Foreskin keratinocyte (primary cell): ENCODE measurements at places on chromosomes 4 and X. TPM values are rescaled to one million over a fixed set of nuclear protein-coding genes. Genes with fewer than 3 reads are reported as not detected.

TNIP3 gene
- total RNA-seq: 0.10 and 0.21 TPM in 2 replicates

GRCh38 chr4:53671757-53672156 lies 80.5 kb upstream of the LNX1 start:
- DNase-seq: no peak

- no peak for DNase-seq
Measured at GRCh38 chr4:153021276-153021675, 85.2 kb downstream of the FHDC1 start.

CEP44 gene
- total RNA-seq: 12.1 and 12.6 TPM in 2 replicates

F8A2 gene
- not detected in 2 replicates for total RNA-seq

DNA sequence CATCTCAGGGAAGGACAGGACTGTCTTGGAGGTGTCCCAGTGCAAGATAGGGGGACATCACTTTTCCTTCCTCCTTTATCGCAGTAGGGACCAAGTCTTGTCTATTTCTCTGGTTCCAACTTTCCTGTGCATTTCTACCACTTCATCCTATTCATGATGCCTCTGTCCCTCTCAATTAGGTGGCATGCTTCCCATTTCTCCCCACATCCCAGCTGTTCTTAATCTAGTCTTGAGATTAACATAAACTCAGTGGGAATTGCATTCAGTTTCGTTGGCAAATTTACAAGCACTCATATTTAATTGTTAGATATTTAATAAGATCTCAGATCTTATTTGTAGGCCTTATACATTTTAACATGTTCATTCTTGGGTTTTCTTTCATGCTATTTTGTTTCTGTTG lies 15.7 kb upstream of the ODAM start:
- no peak for DNase-seq

TBC1D8B gene
- 5.6 and 8.1 TPM in 2 replicates for total RNA-seq

GRCh38 chr4:30929649-30930048 lies 209.5 kb downstream of the PCDH7 start:
- DNase-seq: no peak

- DNase-seq: no peak
Measured at GRCh38 chrX:47160781-47161180, 15.8 kb downstream of the RBM10 start.

TRIML1 gene
- not detected in 2 replicates for total RNA-seq

GAB3 gene
- 0.14 and 0.31 TPM in 2 replicates for total RNA-seq

MYOZ2 gene
- total RNA-seq: not detected in 2 replicates

FGFR3 gene
- total RNA-seq: 26.1 and 40.6 TPM in 2 replicates

CSAG3 gene
- not detected in 2 replicates for total RNA-seq

- DNase-seq: no peak
Measured at GRCh38 chr4:113607147-113607720, 154.3 kb downstream of the CAMK2D start.

DNA sequence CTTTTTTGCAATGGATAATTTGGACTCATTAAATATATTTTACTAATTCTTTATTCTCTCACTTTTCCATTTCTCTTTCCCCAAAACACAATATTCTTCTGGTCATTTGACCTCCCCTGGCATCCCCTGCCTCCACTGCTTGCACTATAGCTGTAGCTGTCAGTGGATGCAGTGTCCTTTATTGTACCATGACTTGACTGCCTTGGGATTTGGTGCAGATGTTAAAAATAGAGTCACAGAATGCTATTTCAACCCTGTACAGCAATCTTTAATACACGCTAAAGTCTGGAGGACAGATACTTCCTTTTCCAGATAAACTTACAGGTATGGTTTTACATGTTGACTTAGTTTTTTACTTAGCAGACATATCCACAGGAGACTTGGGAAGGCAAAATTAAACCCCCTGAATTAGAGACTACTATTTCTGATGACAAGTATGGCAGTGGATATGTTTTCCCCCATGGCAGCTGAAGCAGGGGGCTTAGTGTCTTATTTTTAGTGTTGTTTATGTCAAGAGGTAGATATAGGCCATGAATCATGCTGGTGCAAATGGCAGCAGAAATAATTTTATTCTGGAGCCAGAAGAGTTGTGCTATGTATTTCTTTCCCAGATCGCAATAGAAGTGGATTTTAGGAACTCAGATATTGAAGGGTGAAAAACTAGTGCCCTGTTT lies 461.4 kb downstream of the NAF1 start:
- no peak for DNase-seq

DNA sequence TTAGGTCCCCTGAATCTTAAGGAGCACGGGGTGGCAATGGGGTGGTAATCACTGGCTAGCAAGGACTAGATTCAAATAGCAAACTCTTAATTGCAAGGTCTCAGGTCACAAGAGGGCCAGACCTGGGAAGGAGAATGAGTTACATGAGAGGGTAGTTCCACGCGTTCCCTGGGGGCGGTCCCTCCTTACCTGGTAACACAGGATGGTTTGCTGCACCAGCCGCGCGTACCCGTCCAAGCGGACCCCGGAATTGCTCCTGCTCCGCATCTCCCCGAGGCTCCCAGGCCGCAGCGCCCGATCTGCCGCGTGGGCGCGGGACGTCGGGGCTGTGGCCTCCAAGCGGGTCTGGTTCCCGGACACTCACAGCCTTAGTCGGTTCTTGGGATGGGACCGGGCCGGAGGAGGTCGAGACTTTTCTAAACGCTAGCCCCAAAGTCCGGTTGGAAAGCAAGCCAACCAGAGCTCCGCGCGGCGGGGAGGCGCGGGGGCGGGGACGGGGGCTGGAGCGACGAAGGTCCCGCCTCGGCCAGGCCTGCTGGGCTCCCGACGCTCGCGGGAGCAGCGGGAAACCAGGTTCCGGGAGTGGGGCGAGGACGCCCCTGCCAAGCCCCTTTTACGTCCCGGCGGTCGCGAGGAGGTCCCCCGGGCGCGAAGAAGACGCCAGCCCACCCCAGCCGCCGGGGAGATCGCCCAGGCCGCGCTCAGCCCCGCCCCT lies at the start of gene PHKA2:
Gene PHKA2, minus strand, starts transcription at position 449 of the 715 bp plus-strand sequence. Its CDS starts 182 bp downstream, at position 267.
- DNase-seq: peak; percentile 35

DNA sequence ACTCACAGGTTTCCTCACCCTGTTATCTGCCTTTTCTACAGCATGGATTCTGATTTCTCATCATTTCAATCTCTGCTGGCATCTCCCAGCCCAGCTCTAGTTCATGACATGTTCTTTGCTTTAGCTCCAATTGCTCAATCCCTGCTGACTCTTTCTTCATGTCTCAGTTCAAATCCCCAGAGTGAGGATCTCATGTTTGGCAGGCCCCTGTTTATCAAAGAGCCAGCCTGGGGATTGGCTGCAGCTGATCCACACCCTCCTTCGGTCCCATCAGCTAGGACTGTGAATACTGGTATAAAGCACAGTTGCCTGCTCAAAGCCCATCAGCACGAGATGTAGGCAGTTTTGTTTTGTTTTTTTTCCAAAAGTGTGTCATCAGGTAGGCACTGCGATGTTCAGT lies 14.4 kb upstream of the CC2D2A start:
- DNase-seq: no peak

DNA sequence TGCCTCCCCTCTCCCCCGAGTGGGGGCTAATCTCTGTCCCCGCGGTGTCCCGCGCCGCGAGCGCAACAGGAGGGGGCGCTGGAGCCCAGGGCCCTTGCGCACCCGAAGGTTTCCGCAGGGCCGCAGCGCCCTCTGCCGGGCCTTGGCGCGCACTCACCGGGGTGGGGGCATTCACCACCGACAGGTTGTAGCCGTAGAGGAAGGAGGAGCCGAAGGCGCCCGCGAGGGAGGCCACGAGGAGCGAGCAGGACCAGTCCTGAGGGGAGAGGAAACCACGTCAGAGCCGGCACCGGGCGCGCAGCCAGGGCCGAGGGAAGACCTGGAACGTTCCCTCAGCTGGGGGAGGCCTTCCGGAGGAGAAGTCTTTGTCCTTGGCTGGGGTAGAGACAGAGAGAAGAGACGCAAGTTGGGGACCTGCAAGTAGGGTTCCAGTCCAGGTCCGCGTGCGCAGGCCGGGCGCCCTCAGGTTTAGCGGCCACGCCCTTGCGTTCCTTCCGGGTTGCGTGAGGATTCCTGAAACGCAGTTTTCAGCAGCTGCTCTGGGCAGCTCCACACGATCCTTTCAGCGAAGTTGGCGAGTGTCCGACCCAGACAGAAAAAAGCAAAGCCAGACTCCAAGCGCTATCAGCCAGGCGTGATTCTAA lies 2.4 kb downstream of the SLC2A9 start:
- DNase-seq: peak; percentile 92

ZNF157 gene
- 0.14 and 0.24 TPM in 2 replicates for total RNA-seq

TMPRSS11E gene
- total RNA-seq: 0.11 and 0.17 TPM in 2 replicates

DNA sequence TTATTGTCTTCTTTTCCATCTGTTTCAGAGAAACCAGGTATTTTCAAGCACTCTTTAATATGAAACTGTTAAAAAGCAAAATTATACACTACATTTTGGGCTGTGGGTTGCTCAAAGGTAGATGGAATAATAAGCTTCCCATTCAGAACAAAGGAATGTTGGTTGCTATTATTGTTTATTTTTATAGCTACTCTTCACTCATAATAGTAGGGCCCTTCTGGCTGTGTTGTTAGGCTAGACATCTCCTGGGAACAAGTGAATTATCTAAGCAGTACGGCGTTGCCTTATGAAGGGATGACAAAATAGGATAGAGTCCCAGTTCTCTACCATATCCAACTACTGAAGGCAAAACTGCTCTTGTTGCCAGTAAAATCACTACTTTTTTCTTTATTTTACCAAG lies 34.2 kb downstream of the TENM3 start:
- no peak for DNase-seq

VSIG1 gene
- 1.7 and 2.8 TPM in 2 replicates for total RNA-seq

DNA sequence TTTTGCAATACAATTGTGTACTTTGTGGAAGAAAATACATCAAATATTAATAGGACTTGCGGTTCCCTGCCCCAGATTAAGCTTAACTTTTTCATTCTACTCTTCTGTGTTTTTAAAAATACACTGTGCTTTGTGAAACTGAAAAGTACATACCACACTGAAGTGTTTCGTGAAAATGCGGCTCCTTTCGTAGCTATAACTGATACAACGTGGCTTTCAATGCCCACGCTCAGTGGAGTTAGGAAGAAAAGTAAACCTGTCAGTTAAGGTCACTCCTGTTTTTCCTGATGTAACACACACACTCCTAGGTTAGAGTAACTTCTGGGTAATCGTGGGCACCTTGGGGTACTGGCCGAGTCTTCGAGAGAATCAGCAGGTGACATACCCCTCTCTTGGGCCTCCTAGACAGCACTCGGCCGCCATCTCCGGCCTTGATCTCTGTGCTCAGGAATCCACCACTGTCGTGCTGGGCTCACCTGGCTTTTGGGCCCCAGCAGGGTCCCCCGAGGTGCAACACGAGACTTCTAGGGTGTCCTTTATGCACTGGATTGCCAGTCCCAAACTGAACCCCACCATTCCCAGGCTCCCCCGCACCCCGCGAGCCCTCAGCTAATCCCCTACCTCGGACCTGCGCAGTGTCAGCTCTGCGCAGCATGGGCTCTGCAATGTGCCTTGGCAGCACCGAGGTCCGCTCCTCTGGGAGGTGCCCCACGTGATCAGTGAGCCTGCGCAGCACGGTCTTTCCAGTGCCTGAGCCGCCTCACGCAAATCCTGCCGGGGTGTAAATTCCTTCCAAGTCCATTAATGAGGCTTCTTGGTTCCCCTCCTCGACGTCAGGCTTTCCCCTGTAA lies 162.6 kb upstream of the INTU start:
- no peak for DNase-seq

DNA sequence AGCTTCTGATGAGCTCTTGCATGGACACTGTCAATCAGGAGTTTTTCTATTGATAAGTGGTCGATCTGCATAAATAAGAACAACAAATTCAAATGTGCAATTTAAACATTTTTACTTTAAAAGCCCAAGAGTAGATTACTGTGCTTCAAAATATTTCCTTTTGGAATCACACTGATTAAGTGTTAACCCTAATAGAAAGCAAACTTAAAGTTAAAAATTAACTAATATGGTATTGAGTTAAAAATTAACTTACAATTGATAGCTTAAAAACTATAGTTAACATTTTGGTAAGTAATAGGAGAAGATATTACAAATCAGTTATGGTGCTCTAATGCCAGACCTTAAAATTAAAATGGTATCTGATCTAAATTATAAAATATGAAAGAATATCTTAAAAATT lies 25.9 kb downstream of the MED14 start:
- no peak for DNase-seq

- peak; percentile 56 for DNase-seq
Measured at GRCh38 chr4:41216294-41217019, 2.1 kb upstream of the APBB2 start.

DNA sequence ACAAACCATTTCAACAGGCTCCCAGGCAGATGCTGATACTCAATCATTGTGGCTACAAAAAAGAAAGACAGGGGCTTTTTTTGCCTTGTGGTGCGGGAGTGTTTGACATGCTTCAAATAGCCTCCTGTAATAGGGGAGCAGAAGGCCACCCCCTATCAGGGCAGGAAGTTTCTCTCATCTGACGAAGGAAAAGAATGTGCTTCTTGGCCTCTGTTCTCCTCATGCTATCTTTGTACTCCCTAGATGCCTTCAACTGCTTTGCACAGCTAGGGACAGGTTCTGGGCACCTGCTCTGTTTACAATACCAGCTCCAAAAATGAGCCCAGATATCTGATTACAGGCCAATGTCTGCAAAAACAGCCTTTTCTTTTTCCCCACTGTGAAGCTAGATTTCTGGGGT lies 391.1 kb downstream of the STIM2 start:
- DNase-seq: no peak

IGSF1 gene
- not detected in 2 replicates for total RNA-seq

DNA sequence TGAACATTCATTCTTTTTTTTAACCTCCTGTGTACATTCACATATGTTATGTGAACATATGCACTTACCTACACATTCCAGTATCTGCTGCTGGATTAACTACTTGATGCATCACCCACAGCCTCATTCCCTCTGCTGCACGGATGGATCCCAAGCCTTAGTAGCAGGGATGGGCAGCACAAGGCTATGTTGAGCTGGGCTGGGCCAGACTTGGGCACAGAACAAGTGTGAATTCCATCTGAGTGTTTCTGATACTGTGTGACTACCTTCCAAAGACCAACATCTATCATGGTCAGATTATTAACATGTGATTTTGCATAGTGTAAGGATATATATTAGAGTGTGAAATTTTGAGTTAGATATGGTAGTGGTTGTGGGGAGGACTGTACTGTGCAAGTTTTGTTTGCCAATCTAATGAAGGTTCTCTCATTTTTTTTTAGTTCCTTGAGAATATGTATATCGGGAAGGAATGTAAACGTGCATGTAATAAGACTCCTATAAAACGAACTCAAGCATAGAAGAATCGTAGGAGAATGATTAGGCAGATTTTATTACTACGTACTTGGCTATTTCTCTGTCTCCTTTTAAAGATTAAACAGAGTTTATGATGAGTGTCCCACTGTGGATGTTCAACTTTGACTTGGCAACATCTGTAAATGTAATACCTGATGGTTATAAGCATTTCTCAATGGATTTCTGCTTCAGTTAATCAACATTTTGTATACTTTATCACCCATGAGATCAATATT lies 23.4 kb upstream of the STBD1 start:
- DNase-seq: no peak
